Caco-2 (cell line): ENCODE measurements at places on chromosomes 7 and 10.
A peak's percentile ranks its signal among the peaks of the same experiment; 100 is the strongest.

GRCh38 chr7:48551652-48552051 lies 372.7 kb upstream of the CDC14C start:
- no peak for DNase-seq
- no peaks in the 10 kb centered on the region for H3K36me3 ChIP-seq
- H3K27ac ChIP-seq: no peak overlapping the region
- no peak overlapping the region for H3K4me3 ChIP-seq
- H3K27me3 ChIP-seq: no peaks in the 10 kb centered on the region
- no peaks in the 10 kb centered on the region for H3K4me1 ChIP-seq

GRCh38 chr10:126611303-126611702 lies 59.2 kb downstream of the C10orf90 start:
- DNase-seq: no peak
- H3K4me3 ChIP-seq: no peak overlapping the region
- no peaks in the 10 kb centered on the region; the same call in 1 of the 2 replicates for H3K27me3 ChIP-seq
- H3K27ac ChIP-seq: no peak overlapping the region
- H3K36me3 ChIP-seq: no peaks in the 10 kb centered on the region

GRCh38 chr7:142910481-142910880 lies 23.1 kb downstream of the TRPV5 start:
- peak overlapping the region; percentile 36 for H3K27ac ChIP-seq
- no peak for DNase-seq

DNA sequence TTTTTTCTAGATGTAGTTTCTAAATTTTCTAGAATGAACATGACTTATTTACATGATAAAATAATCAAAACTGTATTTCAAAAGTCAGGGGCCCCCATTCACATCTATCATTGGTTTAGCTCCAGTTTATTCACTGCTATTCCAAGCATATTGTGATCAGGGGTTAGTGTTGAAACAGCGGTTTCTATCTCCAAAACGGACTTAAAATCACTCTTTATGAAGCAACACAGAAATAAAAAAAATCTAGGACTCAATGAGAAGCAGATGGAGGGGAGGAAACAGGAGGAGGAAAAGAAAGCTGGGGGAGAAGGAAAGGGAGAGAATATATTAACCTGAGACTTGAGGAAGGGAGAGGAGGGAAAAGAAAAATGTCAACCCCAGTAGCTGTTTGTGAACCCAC lies 14.8 kb upstream of the CH25H start:
- no peak overlapping the region for H3K4me3 ChIP-seq
- H3K36me3 ChIP-seq: no peaks in the 10 kb centered on the region
- no peak for DNase-seq

DNA sequence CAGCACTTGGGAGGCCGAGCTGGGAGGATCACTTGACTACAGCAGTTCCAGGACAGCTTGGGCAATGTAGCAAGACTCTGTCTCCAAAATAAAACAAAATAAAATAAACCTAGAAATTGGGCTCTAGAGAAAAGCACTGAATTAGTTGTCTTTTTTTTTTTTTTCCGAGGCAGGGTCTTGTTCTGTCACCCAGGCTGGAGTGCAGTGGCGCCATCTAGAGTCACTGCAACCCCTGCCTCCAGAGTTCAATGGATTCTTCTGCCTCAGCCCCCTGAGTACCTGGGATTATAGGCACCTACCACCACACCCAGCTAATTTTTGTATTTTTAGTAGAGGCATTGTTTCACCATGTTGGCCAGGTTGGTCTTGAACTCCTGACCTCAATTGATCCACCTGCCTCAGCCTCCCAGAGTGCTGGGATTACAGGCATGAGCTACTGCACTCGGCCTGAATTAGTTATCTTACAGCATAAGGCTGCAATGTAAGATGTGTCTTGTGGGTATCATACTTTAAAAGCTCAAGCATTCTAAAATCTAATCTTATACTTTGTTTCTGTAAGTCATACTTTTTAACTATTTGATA lies 12.8 kb downstream of the MEIG1 start:
- H3K27me3 ChIP-seq: no peaks in the 10 kb centered on the region
- no peaks in the 10 kb centered on the region for H3K4me1 ChIP-seq
- peak; percentile 63 for DNase-seq
- H3K36me3 ChIP-seq: no peaks in the 10 kb centered on the region

DNA sequence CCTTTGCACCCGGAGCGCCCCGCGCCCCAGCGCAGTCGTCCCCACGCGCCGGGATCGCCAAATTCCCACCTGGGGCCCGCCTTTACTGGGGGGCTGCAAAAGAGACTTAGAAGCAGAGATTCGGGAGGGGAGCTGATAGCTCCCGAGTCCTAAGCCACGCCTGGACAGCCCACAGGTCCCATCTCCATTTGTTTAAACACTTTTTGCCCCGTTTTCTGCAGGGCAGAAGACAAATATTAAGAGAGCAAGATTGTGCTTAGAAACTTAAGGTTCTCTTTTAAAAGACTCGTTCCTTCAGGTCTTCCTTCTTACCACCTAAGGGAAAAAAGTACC lies 299.1 kb upstream of the NFE2L3 start:
- no peak overlapping the region for H3K27ac ChIP-seq
- H3K36me3 ChIP-seq: no peaks in the 10 kb centered on the region
- H3K4me1 ChIP-seq: peaks cover 20% of the 10 kb centered on the region
- no peaks in the 10 kb centered on the region for H3K27me3 ChIP-seq

DNA sequence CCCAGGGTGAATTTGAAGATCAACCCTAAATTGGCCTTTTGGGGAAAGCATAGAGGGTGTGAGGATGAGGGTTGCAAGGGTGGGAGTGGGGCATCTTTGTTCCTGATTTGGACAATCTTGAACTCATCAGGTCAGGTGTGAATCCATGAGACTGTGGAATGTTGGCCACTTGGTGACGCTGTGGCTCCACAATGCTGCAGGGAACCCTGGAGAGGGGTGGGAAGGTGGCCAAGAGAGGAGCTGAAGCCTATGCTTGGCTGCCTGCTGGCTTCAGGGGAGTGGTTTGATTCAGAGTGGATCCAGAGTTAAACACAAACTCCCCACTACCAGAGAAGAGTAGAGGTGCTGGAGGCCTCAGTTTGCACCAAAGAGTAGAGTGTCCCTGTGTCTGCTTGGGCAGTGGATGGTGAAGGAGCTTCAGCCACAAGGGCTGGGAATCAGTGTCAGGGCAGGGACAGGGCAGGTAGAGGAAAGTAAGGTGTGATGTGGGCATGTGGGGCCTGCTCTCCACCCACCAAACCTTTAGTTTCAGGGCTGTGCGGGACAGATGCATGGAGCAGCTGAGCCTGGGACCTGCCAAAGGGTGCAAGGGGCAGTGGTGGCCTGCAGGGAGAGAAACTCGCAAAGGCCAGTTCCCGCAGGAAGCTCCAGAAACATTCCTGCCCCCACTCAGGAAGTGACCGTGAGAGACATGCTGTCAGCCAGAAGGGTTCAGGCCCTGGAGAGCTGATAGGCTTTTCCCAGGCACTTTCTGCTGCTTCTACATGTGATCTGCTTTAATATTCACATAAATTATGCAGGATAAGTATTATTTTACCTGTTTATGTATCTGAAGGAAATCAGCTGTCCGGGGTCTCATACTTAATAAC lies 81.0 kb upstream of the PRSS58 start:
- DNase-seq: no peak
- no peaks in the 10 kb centered on the region for H3K4me1 ChIP-seq
- no peak overlapping the region for H3K27ac ChIP-seq
- no peak overlapping the region for H3K4me3 ChIP-seq
- no peaks in the 10 kb centered on the region; the same call in 1 of the 2 replicates for H3K27me3 ChIP-seq
- H3K36me3 ChIP-seq: no peaks in the 10 kb centered on the region
